GM03348 (cell line): ENCODE measurements at places on chromosomes 12 and 14.

- no peak for DNase-seq
Observed at GRCh38 chr14:65320661-65321308, 91.7 kb upstream of the FUT8 start.

DNA sequence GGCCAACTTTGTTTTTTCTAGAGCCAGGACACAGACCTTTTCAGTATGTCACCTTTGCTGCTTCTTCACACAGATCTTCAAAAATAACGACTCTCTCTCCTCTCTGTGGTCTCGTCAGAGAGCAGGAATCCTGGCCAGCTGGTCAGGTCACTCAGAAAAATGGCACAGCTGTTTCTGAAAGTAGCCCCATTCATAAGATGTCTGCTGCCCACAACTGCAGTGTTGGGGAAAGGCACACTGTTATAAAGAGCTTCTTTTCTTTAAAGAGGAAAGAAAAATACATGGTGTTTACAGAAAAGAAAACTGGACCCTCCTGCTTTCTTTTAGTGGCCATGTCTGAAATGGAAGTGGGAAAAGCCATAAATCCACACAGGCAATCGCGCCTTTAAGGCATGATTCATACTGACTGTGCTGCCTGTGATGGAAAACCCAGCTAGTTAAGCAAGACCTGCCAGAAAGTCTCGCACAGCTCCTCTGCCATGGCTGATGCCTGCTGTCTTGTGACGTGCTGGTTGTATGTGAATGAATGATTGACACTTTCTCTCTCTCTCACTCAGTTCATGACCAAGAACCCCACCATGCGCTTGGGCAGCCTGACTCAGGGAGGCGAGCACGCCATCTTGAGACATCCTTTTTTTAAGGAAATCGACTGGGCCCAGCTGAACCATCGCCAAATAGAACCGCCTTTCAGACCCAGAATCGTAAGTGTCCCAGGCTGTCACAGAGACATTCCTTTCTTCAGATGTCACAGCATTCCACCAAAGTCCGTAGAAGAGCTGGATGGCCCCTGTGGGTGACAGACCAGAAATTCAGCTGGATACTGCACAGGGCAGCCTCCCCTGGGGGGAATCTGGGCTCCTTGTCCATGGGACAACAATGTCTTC is 147.9 kb upstream of the HIF1A start:
- DNase-seq: peak; percentile 77

- peak; percentile 14 for DNase-seq
Observed at GRCh38 chr12:32595251-32595650, 83.8 kb upstream of the DNM1L start.

GRCh38 chr12:4379405-4379804 is at the start of gene FGF23:
FGF23 (minus strand) TSS chr12:4379712; CDS start chr12:4379582, 130 bp downstream.
- peak; percentile 24 for DNase-seq

GRCh38 chr12:115870021-115870420 is 407.5 kb downstream of the MED13L start:
- no peak for DNase-seq

GRCh38 chr14:58414845-58415244 is 12.5 kb downstream of the TIMM9 start:
- DNase-seq: no peak

DNA sequence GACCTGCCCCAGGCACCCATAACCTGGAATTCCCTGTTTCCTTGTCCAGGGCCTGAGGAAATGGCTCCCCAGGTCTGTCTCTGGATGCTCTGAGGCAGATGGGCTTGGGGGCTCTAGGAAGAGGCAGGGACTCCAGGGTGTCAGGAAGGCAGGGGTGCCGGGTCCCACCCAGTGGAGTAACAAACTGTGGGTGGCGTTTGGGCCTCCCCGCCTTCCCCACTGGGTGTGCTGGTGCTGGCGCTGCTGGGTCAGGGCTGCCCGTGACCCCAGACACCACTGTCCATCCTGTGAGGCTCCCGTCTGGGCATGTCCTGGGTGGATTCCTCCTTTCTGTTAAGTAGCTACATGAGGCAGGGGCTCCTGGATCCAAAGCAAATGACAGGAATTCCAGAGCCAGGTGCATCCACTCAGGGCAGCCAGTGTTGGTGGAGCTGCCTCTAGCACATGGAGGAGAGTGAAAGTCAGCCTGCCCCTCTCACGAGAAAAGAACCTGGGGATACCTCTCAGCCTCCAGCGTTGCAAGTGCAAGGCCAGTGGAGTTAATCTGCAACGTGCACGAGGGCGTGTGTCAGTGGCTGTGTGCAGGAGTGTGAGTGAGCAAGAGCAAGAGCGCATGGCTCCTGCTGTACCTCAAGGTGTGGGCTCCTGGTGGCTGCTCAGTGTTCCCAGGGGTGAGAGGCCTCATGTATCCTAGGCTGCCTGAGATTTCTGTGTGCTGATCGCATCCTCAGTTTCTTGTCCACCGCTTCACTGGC is 403.1 kb downstream of the TMEM121 start:
- no peak for DNase-seq

DNA sequence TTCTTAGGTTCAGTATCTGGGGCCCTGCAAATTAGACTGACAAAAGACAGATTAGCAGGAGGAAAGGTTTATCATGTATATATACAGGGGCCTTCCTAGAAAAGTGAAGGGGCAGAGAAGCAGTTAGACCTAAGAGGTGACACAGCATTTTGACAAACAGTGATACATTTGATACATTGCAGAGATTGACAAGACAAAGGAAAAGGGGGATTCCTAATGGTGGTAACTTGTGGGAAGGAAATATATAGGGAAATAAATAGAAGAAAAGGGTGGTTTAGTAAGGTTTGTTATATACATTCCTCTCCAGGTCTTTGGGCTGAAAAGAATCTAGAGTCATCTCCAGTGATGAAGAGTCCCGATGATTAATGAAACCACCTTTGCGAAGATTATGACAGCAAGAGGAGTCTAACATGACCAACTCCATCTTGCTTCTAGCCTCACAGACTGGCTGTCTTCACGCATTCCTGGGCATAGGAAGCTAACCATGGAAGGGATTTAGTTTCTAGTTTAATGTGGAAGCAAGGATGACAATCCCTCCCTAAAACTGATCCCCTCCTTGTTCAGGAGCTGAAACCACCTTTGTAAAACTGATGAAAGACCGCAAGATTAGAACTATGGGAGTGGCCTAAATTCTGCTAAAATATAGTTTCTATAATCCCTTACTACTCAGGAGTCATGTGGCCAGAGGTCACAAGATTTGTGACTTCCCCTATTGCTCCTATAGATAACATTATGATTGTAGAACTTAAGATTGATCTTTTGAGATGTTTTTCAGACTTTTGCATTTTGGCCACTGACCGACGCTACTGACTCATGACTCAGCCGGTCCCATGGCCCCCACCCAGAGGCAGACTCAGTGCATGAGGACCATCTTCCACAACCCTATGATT is 31.1 kb upstream of the CPM start:
- DNase-seq: no peak

- no peak for DNase-seq
Observed at GRCh38 chr12:54425702-54426101, 6.6 kb upstream of the ITGA5 start.

DNA sequence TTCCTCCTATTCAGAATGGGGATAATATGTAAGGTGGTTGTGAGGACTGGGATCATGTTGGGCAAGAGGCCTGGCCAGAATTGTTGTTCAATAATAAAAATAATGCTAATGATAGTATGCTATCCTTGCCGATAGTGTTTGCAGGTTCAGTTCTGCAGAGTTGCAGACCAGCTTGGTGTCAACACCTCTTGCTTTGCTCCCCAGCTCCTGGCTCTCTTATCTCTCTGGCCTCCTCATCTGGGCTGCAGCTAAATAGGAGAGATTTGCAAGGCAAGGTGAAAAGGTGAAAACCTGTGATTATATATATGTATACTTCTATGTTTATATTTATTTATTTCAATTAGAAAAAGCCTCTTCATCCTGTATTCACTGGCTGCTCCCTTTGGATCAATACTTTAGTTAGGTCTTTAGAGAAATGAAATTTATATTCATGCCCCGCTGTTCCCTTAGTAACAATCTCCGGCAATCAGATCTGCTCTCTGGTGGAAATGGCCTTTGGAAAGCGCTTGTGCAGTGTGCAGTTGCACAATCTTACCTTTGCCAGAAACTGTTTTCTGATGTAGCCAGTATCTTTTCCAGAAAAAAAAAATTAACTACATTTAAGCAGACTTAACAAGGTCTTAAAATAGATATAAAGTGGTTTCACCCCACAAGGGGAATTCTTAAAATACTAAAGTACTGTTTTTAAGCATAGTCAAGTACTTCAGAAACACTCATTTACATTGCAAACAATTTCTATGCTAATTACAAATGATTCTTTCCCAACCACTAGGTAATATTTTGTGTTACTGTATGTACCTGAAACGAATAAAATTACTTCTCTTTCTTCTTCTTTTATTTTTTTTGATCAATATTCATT is 19.1 kb upstream of the ACVR1B start:
- DNase-seq: no peak

GRCh38 chr12:121441555-121441954 is 41.6 kb downstream of the RNF34 start:
- DNase-seq: no peak

- DNase-seq: no peak
Observed at GRCh38 chr12:37547611-37548010, 769.0 kb upstream of the ALG10B start.

DNA sequence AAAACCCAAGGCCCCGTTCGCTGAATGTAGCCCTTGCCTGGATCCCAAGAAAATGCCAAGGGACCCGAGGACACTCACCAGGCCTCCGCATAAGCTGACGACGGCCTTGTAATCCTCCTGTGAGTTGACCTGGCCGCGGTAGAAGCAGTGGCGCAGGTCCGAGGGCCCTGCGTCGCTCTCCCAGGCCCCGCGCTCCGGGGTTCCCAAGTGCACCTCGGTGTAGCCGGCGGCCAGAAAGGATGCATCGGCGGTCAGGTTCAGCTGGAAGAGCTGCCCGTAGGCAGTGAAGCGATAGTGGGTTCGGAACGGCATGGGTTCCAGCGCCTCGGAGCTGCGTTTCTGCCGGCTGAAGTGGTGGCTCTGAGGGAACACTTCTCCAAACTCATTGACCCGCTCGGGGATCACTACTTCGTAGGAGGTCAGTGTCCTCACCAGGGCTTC is 1.2 kb downstream of the ADAMTS20 start:
- DNase-seq: peak; percentile 3

DNA sequence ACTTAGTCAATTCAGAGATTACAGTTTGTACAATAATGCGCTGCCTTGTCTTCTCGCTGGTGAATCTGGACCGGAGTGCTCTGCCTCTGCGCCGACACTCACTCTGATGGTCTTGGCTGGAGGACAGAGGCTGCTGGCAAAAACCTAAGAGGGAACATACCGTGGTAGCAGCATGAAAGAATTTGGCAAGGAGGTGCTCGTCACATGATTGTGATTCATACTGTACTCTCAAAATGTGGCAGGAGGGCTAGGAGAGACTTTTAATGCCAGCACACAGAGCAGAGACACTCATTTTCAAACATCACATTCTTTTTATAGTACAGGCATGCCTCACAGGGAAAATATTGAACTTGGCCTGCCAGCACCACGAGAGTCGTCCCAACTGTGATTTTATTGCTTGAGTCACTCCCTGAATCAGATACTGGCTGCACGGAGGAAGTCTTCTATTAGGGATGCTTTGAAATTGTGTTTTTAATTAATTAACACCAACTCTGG is 67.8 kb downstream of the HMGA2 start:
- DNase-seq: peak; percentile 86

- DNase-seq: peak; percentile 96
Observed at GRCh38 chr12:124524231-124524925, 43.0 kb downstream of the NCOR2 start.

DNA sequence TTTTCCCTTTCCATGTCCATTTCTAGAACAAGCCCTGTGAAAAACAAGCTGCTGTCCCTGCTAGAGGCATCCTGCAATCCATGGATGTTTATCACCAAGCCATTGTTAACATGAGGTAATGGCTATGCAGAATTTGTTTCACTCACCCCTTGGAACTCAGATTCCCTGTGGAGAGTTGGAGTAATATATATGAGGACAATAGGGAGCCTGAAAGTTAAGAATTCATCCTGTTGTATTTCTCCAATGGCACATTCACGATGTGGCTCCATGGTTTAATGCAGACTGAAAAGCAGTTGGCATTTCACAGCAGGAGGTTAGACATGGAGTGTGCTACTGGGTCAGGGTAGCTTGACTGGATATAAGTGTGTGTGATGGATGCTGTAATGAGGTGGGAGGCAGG is 32.4 kb downstream of the GPR65 start:
- no peak for DNase-seq

GRCh38 chr12:131105736-131106348 is 152.1 kb downstream of the ADGRD1 start:
- DNase-seq: no peak

GRCh38 chr14:70116278-70116677 is 72.5 kb downstream of the SLC8A3 start:
- DNase-seq: no peak

DNA sequence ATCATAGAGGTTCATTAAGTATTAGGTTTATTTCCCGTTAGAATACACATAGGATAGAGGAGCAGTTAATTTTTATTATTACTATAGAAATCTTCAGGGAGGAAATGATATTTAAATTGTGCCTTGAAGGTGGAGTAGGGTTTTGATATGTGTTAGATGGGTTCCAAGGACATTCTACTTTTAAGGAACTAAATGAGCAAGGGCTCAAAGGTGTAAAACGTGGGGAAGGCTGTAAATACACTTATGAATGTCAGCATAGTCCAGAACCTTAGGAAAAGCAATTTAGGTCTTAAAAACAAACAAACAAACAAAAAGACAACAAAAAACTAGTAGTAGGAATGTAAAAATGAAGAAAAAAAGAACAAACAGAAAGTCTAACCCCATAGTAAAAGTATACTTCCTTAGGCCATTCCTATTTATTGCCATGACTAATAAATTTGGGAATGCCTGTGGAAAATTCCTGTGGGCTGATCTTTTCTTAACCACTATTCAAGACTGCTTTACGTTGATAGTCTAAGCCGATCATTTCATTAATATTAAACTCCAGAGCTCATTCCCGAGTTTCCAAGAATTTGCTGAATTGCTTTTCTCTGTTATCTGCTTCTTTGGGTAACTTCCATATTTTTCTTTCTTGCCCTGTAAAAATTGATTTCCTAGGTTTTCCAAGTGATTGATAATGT is 180.3 kb downstream of the RAD51B start:
- peak; percentile 73 for DNase-seq

GRCh38 chr12:12636641-12637040 is 25.0 kb downstream of the CREBL2 start:
- DNase-seq: no peak

DNA sequence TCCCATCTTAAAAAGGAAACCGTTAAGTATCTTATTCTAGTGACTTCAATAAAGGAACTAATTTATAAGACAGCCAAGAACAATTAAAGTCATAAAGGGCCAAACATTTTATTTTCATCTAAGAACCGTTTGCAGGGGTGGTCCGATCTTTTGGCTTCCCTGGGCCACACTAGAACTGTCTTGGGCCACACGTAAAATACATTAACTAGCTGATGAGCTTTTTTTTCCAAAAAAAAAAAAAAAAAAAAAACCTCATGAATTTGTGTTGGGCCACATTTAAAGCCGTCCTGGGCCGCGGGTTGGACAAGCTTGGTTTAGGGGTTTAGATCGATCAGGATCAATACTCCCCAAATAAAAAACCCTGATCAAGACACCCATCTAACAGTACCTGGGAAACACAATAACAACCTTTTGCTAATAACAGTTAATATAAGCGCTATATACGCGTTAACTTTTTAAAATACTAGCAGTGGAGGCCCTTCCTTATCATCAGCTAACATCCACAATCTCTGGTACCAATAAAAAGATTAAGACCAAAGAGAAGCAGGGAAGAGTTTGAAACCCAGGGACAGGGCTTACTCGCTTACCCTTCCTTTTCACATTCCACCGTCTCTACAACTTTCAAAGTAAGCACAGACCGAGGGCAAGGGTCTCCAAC is 1.1 kb downstream of the NAP1L1 start:
- no peak for DNase-seq

GRCh38 chr14:29652571-29652970 is 275.1 kb downstream of the PRKD1 start:
- DNase-seq: no peak

GRCh38 chr12:83541446-83541845 is 854.7 kb downstream of the TMTC2 start:
- DNase-seq: no peak
